ENCODE measurements at places on chromosomes 3 and 15.

DNA sequence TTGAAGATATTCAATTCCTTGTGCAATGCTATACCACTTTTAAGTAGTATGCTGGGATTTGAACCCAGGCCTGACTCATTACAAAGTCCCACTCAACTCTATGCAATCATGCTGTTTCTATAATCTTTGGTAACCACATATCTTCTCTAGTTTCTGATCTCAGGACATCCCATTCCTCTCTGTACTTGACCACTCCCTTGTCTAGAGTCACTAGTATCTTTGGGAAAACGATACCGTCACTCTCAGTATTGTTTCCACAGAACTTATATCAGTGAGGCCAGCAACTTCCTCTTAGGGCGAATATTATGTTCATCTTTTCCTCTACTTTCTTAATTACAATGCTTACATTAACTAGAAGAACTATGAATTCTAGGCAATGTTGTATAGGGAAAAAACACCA, 137.3 kb upstream of the TSPAN3 start:
- no peak for DNase-seq

DNA sequence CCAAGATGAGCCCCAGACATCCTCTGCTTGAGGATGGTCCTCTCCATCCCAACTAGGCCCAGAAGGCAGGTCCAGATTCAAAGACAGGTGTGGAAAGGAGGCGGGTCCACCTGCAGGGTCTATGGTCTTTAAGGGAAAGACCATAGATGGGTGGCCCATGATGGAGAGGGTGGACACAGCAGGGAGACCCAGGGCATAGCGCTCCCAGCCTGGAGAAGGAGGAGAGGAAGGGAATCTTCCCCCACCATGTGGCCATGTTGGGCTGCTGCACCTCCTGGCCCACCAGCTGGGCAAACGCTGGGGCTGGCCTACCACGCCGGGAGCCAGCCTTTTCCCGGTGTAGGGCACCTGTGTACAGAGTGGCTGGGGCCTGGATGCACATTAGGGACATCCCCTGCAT, 265.2 kb upstream of the TLE3 start:
- DNase-seq = no peak

GRCh38 chr3:17298038-17298437, 413.3 kb downstream of the PLCL2 start:
- no peak for DNase-seq

- no peak for DNase-seq
Observed at GRCh38 chr15:65824941-65825544, 33.0 kb upstream of the DENND4A start.

DNA sequence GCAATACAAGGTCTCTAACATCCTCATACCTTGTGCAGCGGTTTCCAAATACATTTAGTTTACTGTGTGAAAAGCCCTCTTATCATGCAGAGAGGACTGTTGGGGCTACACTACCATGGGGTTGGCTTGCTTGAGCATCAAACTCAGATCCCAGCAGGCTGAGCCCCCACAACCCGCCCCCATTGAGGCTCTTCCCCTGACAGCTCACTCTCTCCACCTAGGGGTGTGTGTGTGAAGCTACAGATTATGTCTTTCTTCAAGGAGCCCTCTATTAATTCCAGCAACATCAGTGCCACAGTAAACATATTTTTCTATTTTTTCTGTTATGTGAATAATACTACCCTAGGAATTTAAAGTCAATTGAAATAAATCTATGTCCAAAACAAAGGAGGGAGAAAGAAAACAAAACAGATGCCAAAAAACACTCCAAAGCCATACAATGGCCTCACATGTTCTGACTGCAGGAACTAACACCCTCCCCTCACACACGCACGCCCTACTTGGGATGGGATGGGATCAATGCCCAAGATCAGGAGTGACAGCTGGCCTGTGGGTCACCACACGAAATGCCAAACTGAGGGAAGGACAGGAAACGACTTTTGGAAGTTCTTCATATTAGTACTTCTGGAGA, 14.7 kb downstream of the TM4SF4 start:
- no peak for DNase-seq

- DNase-seq = no peak
Observed at GRCh38 chr3:79236496-79236895, 531.3 kb downstream of the ROBO1 start.

DNA sequence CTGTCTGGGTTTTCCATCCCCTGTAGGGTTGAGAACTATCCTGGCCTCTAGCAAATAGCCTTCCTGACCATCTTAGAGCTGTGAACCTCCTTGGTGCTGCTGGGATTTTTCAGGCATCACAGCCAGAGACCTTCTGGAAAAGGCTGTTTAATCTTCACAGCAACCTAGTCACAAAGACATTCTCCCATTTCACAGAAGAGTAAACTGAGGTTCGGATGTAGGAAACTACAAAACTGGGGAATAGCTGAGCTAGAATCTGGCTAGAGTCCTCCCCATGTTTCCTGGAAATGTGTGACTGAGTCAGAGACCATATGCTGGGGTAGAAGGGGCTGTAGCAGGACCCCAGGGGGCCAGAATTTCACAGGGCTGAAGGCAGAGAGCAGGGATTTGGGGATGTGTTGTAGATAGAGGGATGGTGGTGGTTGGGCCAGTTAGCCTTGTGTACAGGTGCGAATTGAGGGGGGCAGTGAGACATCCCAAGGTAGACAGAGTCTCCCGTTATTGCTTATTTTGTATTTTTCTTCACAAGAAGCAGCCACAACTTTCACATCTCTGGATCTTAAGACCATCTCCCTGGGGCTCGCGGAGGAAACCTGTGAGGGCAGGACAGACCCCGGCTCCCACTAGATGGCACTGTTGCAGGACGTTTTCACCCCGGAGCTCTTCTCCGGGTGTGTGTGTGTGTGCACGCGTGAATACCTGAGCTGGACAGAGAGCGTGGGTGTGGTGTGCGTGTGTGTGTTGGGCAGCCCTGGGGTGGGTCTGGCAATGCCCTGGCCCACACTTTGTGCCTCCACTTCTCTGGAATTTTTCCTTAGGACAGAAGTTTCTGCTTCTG, 66.9 kb upstream of the PRR23C start:
- DNase-seq = peak; percentile 43

- peak; percentile 39 for DNase-seq
Observed at GRCh38 chr3:72665701-72666446, 182.4 kb downstream of the SHQ1 start.

DNA sequence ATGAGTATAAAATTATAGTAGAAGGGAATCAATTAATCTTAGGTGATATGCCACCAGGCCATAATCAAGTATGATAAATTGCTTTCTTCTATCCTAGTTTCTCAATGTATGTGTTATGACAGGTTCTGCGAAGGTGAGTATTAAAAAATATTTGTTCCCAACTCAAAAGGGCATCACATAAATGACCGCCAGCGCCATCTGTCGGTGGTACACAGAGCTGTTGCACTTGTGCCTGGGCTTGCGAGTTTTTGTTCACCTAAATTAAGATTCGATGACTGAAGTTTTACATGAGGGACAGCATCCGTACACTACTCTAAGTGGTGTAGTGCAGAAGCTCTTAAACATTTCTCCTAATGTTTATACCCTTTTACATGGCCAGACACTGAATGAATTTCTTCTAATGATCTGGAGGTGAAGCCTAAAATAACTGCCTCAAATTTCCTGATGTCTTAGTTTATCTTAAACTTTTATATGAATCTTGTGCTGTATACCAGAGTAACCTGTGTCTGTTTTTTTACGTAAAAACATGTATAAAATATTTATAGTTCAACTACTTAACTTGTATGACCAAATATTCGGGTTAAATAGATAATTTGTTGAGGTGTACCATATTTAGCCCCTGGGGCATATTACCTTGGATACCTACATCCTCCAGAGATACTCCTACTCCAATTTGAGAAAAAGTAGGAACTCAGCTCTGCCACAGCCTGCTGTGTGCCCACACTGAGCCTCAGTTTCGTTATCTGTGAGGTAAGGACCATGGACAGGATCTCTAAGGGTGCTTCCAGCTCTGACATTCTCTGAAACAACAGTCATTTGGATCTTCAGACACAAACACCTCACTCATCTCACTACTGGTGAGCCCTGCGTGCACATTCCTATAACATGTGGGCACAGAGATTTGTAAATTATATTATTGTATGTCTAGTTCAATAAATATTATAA, 365.6 kb downstream of the MAGI1 start:
- DNase-seq = no peak

- no peak for DNase-seq
Observed at GRCh38 chr3:151879679-151880415, 6.4 kb downstream of the SUCNR1 start.

DNA sequence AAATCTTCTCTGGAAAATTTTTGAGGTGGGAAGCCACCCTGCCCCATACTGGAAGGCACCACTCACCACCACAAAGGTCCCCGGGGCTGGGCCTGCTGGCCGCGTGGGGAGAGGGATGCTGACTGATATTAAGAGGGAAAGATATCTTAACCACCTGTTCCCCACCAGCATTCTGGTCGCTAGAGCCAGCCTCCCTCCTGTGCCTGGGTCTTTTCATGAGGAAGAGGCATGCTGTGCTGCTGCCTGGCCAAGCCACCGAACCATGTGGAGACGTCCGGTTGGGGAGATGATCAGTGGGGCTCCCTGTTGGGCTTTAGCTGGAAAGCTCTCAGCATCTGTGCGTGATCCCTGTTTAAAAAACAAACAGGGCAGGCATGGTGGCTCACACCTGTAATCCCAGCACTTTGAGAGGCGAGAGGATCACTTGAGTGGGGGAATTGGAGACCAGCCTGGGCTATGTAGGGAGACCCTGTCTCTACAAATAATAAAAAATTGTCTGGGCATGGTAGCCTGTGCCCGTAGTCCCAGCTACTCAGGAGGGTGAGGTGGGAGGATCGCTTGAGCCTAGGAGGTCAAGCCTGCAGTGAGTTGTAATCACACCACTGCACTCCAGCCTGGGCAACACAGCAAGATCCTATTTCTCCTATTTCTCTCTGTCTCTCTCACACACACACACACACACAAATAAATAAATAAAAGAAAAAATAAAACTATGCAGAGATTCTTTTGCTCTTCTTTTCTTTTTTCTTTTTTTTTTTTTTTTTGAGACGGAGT, 1.0 kb downstream of the KLHL18 start:
- DNase-seq = peak; percentile 26

GRCh38 chr15:39785841-39786240, 3.2 kb upstream of the FSIP1 start:
- DNase-seq = no peak

DNA sequence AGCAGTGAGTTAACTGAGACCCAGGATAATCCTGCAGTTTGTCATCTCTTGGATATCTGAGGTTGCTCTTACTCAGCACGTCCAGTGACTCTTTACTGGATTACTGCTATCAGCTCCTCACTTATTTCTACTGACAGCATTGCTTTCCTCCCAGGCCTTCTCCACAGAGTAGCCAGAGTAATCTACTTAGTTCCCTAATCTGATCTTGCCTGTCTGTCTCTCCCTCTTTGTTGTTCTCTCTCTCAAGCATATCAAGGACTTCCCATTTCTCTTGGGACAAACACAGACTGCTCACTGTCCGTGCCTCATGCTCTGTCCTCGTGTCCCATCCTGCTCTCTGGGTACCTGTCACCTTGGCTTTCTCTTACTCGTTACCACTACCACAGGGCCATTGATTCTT, 376.2 kb downstream of the FEZF2 start:
- no peak for DNase-seq

All from activated CD4-positive, alpha-beta T cell treated with anti-CD3 and anti-CD28 coated beads for 4 hours (primary cell).